AG09309 (cell line): ENCODE measurements at places on chromosomes 3 and 15.

DNA sequence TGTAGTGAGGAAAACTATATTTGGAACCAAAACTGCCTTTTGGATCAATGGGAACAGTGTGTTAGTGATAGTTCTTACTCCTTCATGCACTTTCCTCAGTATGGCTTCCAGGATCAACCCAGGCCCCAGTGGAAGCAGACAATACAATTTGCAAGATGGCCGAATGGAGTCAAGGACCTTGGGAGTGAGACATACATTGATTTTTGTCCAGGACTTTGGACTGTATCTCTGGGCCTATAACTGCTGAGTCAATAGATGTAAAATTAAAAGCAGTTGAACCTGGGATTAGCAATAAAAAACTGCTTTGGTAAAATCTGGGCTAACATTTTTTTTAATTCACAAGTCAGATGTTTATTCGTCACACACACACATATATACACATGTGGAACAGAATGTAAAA is 1.8 kb downstream of the ARRDC4 start:
- no peak for DNase-seq

- DNase-seq: no peak
Observed at GRCh38 chr3:12835052-12835665, 6.2 kb downstream of the RPL32 start.

GRCh38 chr3:135081856-135082434 is 286.9 kb downstream of the EPHB1 start:
- no peak for DNase-seq

DNA sequence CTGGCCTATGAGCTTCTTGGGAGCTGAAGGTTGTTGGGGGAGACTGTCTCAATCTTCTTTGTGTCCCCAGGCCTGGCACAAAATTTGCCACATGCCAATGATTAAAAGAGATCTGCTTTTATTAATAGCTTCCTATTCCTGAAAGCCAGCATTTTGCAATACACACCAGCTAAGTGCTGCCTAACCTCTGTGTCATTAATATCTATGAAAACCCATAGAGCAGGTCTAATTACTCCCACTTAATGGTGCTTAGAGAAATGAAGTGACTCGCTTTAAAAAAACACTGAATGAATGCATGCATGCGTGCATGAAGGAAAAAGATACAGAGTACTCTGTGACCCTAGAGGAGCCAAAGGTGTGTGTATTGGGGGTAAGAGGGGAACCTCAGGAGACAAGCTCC is 55.0 kb downstream of the SLC6A1 start:
- no peak for DNase-seq

DNA sequence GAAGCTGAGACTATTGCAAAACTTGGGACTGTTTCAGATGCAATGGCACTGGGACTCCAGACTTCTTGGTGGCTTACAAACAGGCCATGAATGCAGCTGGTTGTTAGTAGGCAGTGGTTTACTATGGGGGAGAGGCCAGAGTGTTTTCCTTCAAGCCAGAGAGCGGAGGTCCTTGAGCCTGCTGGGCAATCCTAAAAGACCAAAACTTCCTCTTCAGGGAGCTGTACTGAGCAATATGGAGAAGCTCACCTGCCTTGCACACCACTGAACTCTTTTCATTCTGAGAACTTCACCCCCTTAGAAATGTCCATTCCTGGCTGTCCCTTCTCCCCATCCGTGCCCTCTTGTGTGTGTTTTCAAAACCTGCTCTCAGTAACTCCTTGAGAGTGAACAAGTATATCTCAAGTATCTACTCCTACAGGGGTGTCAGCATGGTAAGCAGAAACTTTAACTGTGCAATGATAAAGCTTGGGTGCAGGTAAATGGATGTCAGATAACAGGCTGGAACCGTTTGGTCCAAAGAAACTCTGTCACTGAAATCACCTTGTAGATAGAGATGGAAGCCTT is 213.9 kb downstream of the CLSTN2 start:
- DNase-seq: no peak

GRCh38 chr3:61094608-61095007 is 156.6 kb downstream of the FHIT start:
- DNase-seq: no peak

DNA sequence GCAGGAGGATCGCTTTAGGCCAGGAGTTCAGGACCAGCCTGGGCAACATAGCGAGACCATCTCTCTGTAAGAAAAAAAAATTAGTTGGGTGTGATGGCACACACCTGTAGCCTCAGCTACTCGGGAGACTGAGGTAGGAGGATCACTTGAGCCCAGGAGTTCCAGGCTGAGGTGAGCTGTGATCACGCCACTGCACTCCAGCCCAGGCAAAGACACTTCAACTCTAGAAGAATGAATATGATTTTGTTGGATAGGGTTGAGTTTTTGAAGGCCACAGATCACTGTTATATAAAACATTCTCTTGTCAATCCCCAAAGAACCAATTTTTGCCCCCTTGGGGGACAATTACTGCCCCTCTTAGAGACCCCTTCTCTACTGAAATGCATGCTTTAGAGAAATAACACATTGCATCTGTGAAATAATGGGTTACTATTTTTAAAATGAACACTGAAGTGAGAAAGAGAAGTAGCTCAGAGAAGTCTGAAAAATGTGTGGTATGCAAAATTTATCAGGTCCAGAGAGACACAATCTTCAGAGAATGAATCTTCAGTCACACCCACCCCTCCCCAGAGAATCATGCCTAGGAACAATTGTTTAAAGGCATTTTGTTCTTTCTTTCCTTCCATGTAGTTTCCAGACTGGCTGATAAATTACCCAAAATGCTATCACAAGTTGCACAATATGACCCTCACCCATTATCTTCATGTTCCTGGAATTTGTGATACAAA is 42.7 kb downstream of the METTL6 start:
- no peak for DNase-seq

GRCh38 chr15:77624868-77625267 is 7.8 kb downstream of the LINGO1 start:
- no peak for DNase-seq

DNA sequence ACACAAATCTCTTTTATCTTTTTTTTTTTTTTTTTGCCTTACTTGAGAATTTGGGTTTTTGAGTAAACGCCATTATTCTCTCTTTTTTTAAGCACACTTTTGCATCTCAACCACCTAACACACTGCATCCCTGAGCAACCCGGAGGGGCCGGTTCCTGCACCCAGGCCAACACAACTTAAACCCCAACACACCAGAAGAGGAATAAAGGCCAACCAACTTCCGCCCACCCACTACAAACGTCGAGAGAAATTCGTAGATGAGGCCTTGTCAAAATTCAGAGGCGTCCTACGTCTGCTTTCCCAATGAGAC is 389 bp upstream of the CCNB2 start:
- DNase-seq: no peak

GRCh38 chr3:47318916-47319315 is 36.2 kb downstream of the KLHL18 start:
- DNase-seq: no peak
